ENCODE measurements at places on chromosomes 1 and 21.

- peak; percentile 10 for DNase-seq
Observed at GRCh38 chr1:193709607-193710006, 523.2 kb upstream of the B3GALT2 start.

DNA sequence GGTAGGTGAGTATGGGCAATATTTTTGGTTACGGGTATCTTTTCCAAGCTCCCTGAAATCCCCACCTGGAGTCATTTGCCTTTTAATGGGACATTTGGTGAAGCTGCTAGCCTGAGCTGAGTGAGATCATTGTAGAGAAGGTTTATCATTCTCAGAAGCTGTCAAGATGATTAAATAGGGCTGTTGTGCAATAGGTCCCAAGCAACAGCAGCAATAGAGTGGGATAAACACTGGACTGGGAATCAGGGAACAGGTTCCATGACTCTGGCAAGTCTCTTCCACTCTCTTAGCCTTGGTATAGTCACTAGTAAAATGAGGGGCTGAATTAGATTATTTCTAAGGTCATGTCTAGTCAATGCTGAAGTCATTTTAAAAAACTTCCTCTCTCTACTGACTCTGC lies 30.3 kb upstream of the FAM78B start:
- peak; percentile 4 for DNase-seq

- DNase-seq, result peak; percentile 78
Observed at GRCh38 chr1:89670163-89670562, 37.2 kb downstream of the LRRC8C start.

GRCh38 chr21:46538262-46538661 lies 66.6 kb downstream of the S100B start:
- DNase-seq, result no peak

- peak; percentile 70 for DNase-seq
Observed at GRCh38 chr1:183070923-183071618, 47.9 kb downstream of the LAMC1 start.

- DNase-seq, result no peak
Observed at GRCh38 chr1:213669964-213670691, 317.6 kb upstream of the PROX1 start.

GRCh38 chr1:231636157-231636556 lies 9.6 kb downstream of the DISC1 start:
- DNase-seq, result peak; percentile 81

- DNase-seq, result no peak
Observed at GRCh38 chr1:235423214-235423652, 56.0 kb downstream of the TBCE start.

- DNase-seq, result no peak
Observed at GRCh38 chr1:27572679-27573426, 31.1 kb downstream of the AHDC1 start.

DNA sequence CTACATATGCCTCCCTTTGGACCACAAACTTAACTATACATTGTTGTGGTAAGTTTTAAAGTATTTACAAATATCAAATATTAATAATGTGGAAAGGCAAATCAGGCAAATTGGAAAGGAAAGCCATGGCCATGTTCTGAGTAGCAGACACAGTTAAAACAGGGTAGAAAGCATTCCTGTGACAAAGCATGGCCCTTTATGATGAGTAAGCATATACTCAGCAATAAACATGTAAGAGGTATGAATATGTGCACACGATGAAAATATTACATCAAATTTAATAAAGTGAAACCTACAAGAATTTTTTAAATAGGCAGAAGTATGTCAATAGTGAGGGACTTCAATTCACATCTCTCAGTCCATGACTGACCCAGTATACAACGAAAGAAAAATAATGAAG lies 389.2 kb downstream of the DSCAM start:
- no peak for DNase-seq

- DNase-seq, result no peak
Observed at GRCh38 chr1:150311762-150312161, 9.6 kb upstream of the PRPF3 start.

DNA sequence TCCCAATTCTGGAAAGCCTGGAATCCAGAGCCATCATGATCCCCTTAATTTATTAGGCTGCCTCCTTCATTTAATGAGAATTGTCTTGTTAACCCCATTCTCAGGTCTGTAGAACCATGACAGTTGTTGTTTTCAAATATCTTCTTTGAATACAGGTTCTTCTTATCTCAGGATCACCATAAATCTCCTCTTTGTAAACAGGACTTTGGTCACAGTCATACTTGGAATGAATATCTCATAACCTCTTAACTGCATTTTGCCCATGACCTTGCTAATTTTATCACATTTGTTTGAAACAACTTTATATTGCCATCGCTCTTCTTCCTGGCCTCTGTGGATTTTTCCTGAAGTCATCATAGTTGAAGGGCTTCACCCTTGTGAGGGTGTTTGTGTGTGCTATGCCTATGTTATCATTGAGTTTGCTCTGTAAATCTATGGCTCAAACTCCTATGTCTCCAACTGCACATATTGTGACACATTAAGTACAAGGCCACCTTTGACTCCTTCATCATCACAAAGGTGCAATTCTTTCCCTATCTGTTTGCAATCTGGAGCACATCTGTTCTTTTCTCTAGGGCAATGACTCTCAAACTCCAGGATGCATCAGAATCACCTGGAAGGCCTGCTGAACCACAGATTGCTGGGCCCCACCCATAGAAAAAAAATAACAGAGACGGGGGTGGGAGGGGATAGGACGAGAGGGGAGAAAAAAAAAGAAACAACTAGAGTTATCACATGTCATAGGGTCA lies 54.2 kb downstream of the FCRL5 start:
- no peak for DNase-seq

DNA sequence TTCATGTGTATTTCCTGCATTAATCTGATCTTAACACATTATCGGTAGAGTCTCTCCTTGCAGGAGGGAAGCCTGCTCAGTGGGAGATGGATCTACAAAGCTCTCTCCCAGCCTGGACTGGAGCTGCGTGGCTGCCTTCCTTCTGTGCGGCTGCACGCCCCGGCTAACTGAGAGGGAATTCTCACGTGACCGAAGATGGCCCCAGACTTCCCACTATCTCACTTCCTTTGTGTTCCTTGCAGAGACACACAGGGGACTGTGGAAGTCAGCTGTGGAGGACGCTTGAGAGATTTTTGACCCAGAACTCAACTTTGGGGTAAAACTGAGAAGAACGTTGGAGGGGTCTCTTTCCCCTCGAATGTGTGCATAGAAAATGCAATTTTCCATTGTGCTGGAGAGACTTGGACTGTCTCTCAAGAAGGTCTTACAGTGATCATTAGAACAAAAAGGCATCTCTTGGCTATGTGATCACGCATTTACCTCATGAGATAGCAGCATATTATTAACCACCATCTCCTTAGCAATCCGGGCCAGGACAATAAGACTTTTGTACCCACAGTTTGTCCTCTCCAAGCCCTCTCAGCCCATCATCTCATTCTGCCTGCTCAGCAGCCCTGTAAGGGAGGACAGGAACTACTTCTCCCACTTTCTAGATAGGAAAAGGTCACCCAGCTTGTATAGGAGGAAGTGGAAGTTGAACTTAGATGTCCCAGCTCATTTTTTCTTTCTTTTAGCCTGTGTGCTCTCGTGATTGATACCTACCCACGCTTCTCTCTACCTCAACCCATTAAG lies 49.3 kb upstream of the TARBP1 start:
- DNase-seq, result no peak
